Activated CD4-positive, alpha-beta T cell treated with anti-CD3 and anti-CD28 coated beads, Interleukin-2, amount 10 ng/mL, durations not matched to agents 7 days and 5 days (primary cell): ENCODE measurements at places on chromosomes 12 and 14. TPM values are rescaled to one million over a fixed set of nuclear protein-coding genes. Genes with fewer than 3 reads are reported as not detected.

EML1 gene
- total RNA-seq, result 0.12 TPM

KRT83 gene
- total RNA-seq, result not detected

DBX2 gene
- total RNA-seq, result not detected

BDKRB1 gene
- not detected for total RNA-seq

PFKM gene
- 19.5 TPM for total RNA-seq

STRN3 gene
- total RNA-seq, result 20.4 TPM

ENDOU gene
- not detected for total RNA-seq
